ENCODE measurements at places on chromosomes 7 and 10. TPM values are rescaled to one million over a fixed set of nuclear protein-coding genes. Genes with fewer than 3 reads are reported as not detected.

The ASB15 gene
- total RNA-seq: not detected

The WNT8B gene
- not detected for total RNA-seq

The PRR15 gene
- total RNA-seq: not detected

The CACNB2 gene
- 0.34 TPM for total RNA-seq

The GSTO1 gene
- 23.9 TPM for total RNA-seq

The ITPRID1 gene
- not detected for total RNA-seq

The ADAM12 gene
- total RNA-seq: 1.2 TPM

The MMP21 gene
- 0.16 TPM for total RNA-seq

- DNase-seq: no peak
Measured at GRCh38 chr7:116579835-116580234, 55.0 kb downstream of the CAV1 start.

GRCh38 chr10:49183596-49184542 is 4.3 kb downstream of the TMEM273 start:
- no peak for DNase-seq

DNA sequence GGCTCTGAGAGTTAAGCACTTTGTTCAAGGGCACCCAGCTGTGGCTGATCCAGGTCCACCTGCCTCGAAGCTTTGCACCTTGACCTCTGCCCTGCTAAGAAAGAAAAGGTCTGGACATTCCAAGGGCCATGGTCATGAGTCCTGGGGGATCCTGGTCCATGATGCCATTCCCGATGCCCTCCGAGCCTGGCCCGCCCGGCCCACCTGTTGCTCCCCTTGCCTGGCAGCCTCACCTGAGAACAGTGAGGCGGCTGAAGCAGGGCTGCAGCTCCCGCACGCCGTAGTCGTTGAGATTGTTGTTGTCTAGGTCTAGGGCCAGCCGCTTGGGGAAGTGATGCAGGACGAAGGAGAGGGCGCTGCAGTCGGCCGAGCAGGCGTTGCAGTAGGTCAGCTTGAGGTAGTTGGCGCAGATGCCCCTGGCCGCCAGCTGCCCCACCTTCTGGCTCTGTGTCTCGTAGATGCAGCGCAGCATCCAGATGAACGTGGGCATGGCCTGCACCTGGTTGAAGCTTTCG is 27.5 kb downstream of the NOD1 start:
- DNase-seq: no peak

GRCh38 chr10:104128214-104128613 is 6.2 kb downstream of the SFR1 start:
- DNase-seq: no peak

- DNase-seq: peak; percentile 71
Measured at GRCh38 chr7:149126662-149127266, 640 bp upstream of the ZNF425 start.

GRCh38 chr10:130461631-130462030 is 325.4 kb downstream of the GLRX3 start:
- no peak for DNase-seq

DNA sequence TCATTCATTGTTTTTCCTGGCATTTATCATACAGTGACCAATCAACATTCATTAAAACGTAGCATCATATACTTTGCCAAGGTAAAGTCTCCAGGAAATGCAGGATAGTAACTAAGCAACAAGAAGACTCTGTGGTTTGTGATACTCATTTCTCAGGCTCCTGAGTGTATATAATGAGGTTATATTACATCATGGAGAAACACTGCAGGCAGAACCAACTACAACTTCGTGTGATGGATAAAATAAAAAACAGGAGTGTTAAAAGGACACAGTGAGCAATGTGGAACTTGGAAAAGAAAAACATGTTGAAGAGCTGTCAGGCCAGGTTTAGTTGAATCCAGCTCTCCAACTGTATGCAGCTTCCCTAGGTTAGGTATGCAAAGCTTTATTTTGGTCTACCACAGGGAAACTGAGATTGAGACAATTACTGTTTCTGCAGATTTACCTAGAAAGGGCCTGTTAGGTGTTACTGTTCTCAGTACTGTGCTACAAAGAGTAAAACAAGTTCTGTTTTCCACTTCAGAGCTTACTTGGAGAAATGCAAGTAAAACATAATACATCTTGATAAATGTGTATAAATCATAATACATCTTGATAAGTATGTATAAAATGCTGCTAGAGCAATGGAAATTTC is 7.8 kb upstream of the CCNY start:
- no peak for DNase-seq

DNA sequence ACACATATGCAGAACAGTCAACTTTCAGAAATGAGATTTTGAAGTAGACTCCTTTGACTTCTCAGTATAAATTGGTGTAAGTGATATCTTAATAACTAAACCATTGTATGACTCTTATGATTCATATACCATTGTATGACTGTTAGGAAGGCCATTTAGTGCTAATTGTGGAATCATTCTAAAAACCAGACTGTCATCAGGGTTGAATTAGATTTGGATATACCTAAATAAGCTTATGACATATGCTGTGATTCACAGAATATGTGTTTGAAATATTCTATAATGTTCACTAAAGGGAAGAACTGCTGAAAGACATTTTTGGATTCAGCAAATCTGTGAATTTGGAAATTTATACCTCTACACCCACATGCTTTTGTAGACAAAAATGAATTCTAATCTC is 438.1 kb downstream of the MDFIC start:
- no peak for DNase-seq

DNA sequence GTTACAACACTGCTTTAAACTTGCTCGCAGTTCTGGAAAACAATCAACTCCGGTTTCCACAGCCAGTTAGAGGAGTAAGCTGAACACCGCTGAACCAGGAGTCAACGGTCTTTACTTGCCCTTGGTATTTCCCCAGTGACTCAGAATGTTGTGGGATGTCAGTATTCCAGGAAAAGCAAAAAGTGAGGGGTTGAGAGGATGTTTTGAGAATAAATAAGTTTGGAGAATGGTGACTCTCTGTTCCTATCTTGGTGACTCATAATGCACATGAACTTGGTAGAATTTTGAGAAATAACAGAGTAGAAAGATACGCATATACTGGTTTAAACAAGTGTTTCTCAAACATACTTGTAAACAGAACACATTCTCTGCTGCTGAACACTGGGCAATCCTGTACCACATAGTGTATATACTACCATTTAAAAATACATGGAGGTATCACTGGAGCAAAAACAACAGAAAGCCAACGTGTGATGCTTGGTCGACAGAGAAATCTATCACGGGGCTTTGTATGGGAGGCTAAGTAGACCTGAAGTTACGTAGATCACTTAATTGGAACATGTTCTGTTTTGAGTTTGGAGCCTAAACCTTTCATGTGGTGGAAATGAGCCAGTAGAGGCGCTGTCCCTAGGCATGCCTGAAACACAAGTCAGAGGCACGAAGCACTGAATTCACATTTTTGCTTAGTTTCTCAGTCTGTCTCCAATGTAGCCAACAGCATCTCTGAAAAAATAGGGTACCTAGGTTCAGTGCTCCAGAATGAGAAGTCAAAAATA is 534.3 kb downstream of the PARD3 start:
- no peak for DNase-seq

- no peak for DNase-seq
Measured at GRCh38 chr10:122981066-122981464, 864 bp downstream of the PSTK start.

DNA sequence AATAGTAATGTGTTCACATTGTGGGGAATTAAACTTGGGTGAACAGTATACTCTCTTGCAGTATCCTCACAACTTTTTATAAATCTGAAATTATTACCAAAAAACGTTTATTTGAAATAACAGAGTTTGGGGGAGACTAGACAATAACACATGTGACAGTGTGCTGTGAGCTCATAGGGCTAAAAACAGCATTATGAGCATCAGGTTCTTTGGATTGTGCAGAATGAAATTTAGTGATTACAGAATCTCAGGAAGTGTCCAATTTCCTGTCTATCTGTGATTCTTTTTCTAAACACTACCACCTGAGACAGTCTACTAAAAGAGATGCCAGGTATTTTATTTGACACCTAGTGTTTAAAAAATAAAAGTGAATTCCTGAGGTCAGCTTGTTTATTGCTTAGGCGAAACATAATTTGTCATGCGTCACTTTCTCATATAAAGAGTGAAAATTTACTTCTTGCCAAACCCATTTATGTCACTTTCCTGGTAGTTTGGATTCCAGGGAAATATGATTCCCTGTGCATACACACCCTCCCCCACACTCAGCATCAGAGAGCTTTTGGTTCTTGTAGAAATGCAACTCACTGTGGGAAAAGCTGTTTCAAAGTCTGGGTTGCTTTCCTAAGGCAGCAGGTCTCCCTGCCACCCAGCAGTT is 71.2 kb downstream of the AOAH start:
- DNase-seq: no peak

- no peak for DNase-seq
Measured at GRCh38 chr10:104104926-104105325, 17.0 kb upstream of the SFR1 start.

GRCh38 chr10:113865901-113866300 is 11.4 kb downstream of the NHLRC2 start:
- DNase-seq: no peak

DNA sequence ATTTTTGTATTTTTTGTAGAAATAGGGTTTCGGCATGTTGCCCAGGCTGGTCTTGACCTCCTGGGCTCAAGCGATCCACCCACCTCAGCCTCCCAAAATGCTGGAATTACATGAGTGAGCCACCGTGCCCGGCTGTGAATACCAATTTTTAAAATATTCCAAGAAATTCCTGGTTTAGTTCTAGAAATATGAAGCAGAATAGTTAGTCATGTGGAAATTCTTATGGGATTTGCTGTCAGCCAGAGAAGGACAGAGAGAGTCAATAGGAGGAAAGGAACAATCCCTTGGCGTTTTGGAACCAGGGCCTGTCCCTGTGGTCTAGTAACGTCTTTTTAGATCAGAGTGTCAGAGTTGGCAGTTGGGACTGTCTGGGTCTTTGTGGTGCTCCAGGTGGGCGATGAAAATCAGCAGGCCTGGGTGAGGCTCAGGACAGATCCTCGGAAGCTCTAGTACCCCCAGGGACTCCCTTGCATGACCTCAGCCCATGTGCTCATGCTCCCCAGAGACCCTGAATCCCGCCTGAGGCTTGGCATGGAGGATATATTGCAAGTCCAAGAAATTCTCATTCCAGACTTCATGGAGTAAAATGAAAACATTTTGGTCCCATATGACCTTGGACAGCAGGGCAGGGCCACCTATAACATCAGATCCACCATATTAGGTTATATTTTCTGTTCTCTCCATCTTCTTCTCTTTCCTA is 7.8 kb downstream of the NODAL start:
- DNase-seq: no peak

DNA sequence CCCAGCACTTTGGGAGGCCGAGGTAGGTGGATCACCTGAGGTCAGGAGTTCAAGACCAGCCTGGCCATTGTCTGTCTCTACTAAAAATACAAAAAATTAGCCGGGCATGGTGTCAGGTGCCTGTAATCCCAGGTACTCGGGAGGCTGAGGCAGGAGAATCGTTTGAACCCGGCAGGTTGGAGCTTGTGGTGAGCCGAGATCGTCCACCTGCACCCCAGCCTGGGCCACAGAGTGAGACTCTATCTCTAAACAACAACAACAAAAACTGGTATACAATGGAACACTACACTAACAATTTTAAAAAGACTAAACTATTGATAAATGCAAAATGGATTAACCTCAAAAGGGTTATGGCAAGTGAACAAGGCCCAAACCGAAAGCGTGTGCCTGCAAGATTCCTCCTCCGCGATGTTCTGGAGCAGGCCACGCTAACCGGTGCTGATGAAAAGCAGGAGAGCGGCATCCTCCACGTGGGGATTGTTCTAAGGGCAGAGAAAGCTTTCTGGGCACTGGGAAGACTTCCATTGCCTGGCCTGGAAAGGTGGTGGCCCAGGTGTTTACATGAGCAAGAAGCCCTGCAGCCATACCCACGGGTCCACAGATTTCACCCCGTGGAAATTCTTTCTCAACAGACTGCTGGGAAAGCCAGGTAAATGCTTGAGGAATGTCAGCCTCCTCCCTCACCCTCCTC is 53.8 kb downstream of the PDGFA start:
- DNase-seq: no peak
